NCI-H510A (cell line): ENCODE measurements at places on chromosomes 11 and 22.

- DNase-seq = no peak
Measured at GRCh38 chr11:2092956-2093412, 46.2 kb downstream of the IGF2 start.

GRCh38 chr11:108838792-108839105, 173.9 kb downstream of the DDX10 start:
- no peak for DNase-seq

DNA sequence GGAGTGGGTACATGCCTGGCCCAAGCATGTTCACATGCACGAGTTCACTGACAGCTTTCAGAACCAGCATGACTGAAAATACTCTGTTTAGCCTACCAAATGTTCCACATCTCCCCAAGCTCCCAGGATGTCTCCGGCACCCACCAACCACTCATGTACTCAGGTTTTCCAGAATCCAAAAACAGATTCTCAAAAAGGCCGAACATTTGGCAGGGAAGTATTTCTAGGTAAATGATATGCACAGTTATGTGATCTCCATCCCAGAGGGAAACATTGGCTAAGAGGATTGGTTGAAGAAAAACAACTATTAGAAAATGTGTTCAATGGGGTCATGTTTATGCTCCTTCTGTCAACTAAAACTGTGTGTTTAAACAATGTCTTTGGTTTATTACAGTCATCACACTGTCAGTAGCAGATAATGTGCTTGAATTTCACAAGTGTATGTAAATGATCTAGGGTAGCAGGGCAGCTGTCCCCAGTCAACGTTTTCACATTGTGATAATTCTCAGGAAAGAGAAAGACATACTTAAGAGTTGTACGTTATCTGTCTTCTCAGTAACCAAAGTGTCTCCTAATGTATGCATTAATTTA, 52.3 kb downstream of the BARX2 start:
- DNase-seq = no peak

DNA sequence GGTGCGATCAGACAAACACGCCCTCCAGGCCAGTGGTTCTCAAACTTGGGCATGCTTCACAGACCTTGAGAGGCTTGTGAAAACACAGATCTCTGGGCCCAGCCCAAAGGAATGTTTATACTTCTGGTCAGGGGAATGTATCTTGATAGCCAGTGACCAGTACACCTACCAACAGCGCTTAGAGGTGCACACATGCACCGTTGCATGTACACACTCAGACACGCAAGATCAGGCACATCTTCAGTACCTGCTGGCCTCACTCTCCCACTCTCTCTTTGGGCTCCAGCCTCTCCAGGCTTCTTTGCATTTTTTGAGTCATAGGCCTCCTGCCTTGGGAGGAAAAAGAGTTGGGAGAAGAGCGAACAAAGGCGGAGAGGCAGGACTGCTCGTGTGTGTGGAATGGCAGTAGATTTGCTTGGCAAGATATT, 11.7 kb upstream of the FXYD6 start:
- no peak for DNase-seq
